ENCODE measurements at places on chromosomes 2 and 18.

DNA sequence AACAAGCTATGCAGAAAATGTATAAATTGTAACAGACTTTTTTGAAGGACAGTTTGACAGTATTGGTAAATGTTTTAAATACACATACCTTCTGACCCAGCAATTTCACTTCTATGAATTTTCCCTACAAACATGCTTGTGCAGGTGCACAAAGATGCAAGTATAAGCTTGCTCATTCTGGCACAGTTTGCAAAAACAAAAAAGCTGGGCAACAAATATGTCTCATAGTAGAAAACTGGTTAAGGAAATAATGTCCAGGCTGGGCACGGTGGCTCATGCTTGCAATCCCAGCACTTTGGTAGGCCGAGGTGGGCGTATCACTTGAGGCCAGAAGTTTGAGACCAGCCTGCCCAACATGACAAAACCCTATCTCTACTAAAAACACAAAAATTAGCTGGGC lies 96.9 kb upstream of the NEDD4L start:
- DNase-seq = no peak

GRCh38 chr2:231280846-231281245 lies 82.4 kb downstream of the ARMC9 start:
- no peak for DNase-seq

DNA sequence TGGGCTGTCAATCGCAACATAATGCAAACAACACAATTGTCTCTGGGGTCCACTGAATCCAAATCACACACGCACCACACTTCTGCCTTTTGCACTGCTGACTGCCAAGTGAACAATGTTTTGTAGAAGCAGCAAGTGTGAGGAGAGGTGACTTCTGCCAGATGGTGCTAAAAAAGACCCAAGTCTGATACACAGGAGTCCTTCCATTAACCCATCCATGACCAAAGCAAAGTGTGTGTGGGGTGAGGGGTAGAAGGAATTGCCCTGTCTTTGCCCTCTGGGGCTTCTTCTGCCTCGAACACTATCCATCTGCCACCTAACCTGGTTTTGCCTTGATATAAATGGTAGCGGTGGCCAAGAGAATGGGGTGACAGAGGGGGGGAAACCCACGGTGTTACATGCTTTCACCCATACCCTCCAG lies 50.0 kb downstream of the C2orf42 start:
- no peak for DNase-seq

DNA sequence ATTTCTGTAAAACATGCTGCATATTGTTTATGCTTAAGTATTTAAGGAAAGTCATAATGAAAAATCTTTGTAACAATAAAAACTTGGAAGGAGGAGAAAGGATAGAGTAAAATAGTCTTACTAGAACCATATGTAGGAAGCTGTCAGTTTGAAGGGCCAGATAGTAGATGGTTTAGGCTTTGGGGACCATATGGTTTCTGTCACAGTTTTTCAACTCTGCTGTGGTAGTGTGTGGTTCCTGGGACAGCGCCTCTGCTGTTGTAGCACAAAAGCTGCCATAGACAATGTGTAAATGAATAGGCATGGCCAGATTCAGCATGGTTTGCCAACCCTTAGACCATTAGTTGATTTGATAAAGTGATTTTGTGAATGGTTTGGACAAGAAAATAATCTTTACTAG lies 75.5 kb downstream of the SLC39A10 start:
- DNase-seq = no peak

- DNase-seq = no peak
Measured at GRCh38 chr2:179694963-179695362, 166.4 kb downstream of the ZNF385B start.

- DNase-seq = no peak
Measured at GRCh38 chr18:78790960-78791359, 188.7 kb upstream of the SALL3 start.

GRCh38 chr2:106270471-106270891 lies 76.4 kb upstream of the UXS1 start:
- DNase-seq = no peak

DNA sequence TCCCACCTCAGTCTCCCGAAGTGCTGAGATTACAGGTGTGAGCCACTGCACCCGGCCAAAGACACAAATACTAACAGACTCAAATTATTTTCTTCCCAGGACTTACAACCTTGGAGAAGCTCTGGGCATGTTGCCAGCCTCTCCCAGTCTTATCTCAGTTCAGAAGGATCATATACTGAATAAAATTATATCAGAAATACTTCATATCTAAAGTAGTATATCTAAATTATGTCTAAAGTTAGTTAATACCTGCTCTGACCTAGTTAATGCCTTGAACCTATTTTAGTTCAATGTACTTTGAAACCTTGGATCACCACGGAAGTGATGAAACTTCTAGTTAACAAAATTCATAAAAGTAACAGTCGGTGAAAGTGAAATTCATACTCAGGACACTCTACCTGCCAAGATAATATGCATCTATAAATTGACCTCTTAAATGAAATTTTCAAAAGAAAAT lies 34.4 kb upstream of the CYBRD1 start:
- DNase-seq = no peak

DNA sequence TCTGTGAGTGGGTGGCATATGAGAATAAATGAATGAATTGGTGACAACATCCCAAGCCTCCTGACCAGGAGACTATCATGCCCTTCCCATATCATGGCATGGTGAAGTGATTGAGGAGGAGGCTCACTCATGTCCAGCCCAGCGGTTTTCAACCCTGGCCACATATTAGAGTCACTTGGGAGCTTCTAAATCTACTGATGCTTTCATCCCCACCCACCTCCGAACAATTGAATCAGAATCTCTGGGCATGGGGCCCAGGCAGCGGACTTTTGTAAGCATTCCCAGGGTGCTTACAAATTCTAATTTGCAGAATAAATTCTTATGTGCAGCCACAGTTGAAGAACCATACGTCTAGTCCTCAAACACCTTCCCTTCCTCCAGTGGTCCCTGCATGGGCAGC lies 81.7 kb upstream of the SEC11C start:
- no peak for DNase-seq

GRCh38 chr2:39697454-39697853 lies 31.7 kb downstream of the TMEM178A start:
- DNase-seq = no peak

DNA sequence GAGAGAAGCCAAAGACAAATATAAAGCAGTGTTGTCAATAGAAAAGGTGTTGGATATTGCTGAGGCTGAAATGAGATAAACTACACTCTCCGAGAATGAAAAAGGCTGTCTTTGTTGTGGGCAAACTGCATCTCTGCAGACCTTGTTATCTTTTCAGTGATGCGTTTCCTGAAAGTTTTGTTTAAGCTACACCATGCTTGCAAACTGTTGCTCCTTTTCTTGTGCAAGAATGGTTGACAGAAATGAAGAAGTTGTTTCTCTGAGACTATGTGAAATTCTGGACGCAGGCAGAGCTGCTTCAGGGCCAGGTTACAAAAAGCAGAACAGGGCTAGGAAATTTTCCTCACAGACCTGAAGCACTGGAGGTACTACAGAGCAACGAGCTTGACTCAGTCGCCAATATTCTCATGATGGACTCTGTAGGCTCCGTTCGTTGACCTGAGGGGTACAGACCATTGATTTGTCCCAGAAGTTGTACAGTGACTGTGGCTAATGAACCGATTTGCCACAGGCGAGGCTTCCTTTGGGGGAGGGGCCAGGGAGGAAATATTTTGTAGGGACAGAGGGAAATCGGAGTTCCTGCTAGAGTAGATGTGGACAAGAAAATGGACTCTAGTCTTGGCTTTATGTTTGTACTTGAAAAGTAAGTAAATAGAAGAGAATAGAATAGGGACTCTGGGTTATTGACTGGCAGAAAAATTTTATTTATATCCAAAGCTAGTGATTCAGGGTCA lies 3.5 kb upstream of the ATL2 start:
- DNase-seq = no peak

- no peak for DNase-seq
Measured at GRCh38 chr2:191249156-191249813, 4.1 kb downstream of the MYO1B start.

DNA sequence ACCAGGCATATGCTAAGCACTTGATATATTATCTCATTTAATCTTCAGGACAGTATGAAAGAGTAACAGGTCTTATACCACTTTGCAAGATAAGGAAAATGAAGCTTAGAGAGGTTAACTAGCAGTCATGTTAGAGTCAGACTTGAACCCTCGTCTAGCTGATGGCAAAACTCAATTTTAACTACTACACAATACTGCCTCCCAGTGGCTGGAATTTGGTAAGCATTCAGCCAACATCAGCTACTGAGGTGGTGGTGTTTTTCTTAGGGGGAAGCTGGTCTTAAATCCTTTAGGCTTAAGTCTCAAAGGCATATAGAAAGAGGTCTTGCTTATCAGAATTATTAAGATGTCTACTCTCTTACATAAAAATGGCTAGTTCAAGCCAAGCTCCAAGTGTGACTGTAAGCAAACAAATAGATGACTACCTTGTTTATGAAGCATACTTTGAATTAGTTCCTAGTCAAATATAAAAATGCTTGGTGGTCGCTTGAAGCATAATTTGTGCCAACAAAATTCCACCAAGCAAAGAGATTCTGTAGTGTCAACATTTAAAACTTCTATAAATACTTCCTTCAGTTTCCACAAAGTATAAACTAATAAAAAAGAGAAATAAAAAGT lies 325.4 kb upstream of the FIGN start:
- DNase-seq = no peak

DNA sequence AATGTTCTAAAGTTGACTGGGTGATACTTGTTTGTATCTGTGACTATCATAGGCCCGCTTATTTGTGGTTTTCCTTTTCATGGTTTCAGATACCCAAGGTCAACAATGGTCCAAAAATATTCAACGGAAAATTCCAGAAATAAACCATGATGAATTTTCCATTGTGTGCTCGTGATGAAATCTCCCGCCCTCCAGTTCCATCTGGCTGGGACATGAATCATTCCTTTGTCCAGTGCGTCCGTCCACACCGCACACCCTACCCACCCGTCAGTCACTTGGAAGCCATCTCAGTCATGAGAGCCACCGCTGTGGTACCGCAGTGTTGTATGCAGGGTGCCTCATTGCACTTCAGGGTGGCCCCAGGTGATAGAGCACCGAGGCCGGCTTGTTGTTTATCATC lies 268.2 kb upstream of the PXDN start:
- DNase-seq = no peak

DNA sequence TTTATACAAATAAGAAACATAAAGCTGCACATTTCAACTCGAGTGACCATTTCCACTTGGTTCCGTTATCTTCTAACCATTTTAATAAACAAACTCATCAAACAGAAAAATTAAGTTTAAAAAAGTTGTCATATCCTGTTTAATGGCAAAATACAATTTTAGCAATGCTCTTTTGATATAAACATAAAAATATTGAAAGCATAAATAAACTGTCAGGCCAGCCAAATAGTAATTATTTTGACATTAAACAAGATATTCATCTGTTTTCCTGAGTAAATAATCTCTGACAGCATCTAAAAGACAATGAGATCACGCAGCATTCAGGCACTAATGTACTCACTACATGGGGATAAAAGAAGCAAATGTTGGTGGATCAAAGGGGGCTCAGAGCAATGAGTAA lies 145.3 kb upstream of the ATP5MC3 start:
- DNase-seq = no peak

GRCh38 chr2:12240206-12240605 lies 476.5 kb upstream of the TRIB2 start:
- DNase-seq = no peak

GRCh38 chr2:204346906-204347305 lies 198.4 kb upstream of the PARD3B start:
- DNase-seq = no peak

DNA sequence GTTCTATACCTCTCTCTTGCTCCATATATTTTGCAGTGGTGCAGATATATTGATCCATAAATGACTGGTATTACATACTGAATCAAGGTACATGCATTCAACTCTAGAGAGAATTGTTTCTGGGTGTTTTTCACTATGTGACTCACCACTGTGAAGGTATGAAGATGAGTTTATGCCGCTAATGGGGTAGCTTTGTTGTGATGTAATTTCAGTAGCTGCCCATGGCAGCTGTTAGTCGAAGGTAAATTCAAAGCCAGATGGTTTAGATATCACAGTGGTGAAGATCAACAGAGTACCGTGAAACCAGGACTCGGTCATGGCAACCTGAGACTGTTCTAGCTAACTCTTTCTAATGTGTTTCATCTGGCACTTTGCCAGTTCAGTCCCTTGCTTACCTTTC lies 50.4 kb downstream of the PKP4 start:
- no peak for DNase-seq

DNA sequence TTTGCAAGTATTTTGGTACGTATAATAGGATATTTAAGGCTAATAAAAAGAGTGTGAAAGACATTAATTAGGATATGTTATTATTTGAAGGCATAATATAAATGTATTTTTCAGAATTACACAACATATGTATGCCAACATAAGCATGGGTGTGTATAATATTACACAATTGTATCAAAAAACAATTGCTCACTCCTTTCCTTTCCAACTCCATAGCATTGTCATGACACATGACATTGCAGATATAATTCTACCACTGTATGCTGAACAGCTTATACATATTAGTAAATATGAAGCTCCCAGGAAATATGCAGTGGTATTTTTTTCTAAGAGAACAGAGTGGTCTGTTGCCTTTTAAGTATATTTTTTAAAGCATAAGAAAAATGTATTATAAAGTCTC lies 593.1 kb downstream of the TMX3 start:
- DNase-seq = no peak

- no peak for DNase-seq
Measured at GRCh38 chr2:98935777-98936352, at the start of gene CRACDL. Gene CRACDL (minus strand): TSS chr2:98936225. CDS start chr2:98846800, 89,425 bp downstream.

GRCh38 chr2:170739507-170740046 lies 24.4 kb downstream of the SP5 start:
- DNase-seq = no peak

GRCh38 chr18:29003194-29003593 lies 826.3 kb upstream of the CDH2 start:
- DNase-seq = no peak

All from hypothalamus (tissue), 51 donors.